ENCODE measurements at places on chromosomes 3 and 15. TPM values are rescaled to one million over a fixed set of nuclear protein-coding genes. Genes with fewer than 3 reads are reported as not detected.
A peak's percentile ranks its signal among the peaks of the same experiment; 100 is the strongest.

The SEMA3G gene
- total RNA-seq: 0.80 TPM

The SLC2A2 gene
- total RNA-seq: not detected

The PKM gene
- total RNA-seq: 452 TPM

The ARMC8 gene
- 39.6 TPM for total RNA-seq

The ADPGK gene
- total RNA-seq: 63.9 TPM

The ZNF860 gene
- total RNA-seq: 0.24 TPM

The OXNAD1 gene
- 31.6 TPM for total RNA-seq

GRCh38 chr3:127172781-127173515, 20.0 kb upstream of the PRR23E start:
- no peak for DNase-seq
- H3K27me3 ChIP-seq: peaks cover 19% of the 10 kb centered on the region
- no peaks in the 10 kb centered on the region for H3K4me1 ChIP-seq
- H3K27ac ChIP-seq: no peak overlapping the region
- no peak overlapping the region for H3K4me3 ChIP-seq
- no peaks in the 10 kb centered on the region for H3K36me3 ChIP-seq

- no peak for DNase-seq
- no peaks in the 10 kb centered on the region for H3K36me3 ChIP-seq
- peaks cover 20% of the 10 kb centered on the region for H3K27me3 ChIP-seq
- H3K4me1 ChIP-seq: no peaks in the 10 kb centered on the region
- H3K4me3 ChIP-seq: no peak overlapping the region
Measured at GRCh38 chr3:43968465-43968864, 273.2 kb upstream of the TOPAZ1 start.

- DNase-seq: peak; percentile 52
- H3K4me1 ChIP-seq: peaks cover 17% of the 10 kb centered on the region
- H3K36me3 ChIP-seq: no peaks in the 10 kb centered on the region
- no peak overlapping the region for H3K4me3 ChIP-seq
- no peak overlapping the region for H3K27ac ChIP-seq
Measured at GRCh38 chr3:18127174-18127858, 297.8 kb downstream of the SATB1 start.

DNA sequence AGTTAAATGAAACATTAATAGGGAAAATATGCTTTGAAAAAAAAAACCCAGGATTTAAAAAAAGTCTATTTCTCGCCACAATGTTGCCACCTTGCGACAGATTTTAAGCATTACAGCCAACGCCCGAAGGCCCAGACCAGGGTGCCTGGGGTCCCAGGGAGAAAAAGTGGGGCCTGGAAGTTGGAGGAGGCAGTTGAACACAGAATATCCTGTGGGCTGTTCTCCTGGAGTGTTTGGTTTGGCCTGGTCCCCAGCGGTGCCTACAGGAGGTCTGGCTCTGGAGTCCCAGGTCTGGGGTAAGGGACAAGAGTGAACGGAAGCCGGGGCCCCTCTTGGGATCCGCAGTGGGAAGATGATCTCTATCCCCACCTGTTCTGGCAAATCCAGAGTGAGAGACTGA, 3.4 kb downstream of the RNU6-1 start:
- peak overlapping the region; percentile 37 for H3K4me3 ChIP-seq
- no peak for DNase-seq
- H3K27ac ChIP-seq: no peak overlapping the region
- peaks cover 79% of the 10 kb centered on the region for H3K27me3 ChIP-seq

DNA sequence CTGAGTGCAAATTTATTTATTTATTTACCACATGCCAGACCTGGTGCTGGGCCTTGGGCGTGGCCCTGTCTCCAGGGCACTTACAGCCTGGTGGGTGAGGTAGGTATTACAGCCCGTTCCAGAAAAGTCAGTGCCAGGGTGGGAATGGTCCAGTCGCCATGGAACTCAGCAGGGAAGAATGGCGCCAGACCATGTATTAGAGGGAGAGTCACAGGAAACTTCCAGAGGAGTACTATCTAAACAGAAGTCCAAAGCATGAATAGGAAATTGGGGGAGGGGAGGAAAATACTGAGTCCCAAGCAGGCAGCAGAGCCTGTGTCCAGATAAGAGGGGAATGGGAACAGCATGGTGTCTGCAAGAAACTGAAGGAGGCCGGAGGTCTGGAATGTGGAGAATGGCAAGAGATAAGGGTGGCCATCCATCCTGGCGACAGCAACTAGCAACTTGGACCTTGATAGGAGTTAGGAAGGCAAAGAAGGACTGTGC, 27.0 kb downstream of the SH3BP5 start:
- peaks cover 37% of the 10 kb centered on the region for H3K4me1 ChIP-seq
- H3K36me3 ChIP-seq: peaks cover 24% of the 10 kb centered on the region
- DNase-seq: no peak
- H3K27me3 ChIP-seq: no peaks in the 10 kb centered on the region

GRCh38 chr15:80447077-80447476, 42.9 kb downstream of the ARNT2 start:
- no peaks in the 10 kb centered on the region for H3K27me3 ChIP-seq
- DNase-seq: no peak
- no peaks in the 10 kb centered on the region for H3K4me1 ChIP-seq
- H3K4me3 ChIP-seq: no peak overlapping the region
